Peyer's patch (tissue), 4 donors: ENCODE measurements at places on chromosomes 2 and 18. TPM values are rescaled to one million over a fixed set of nuclear protein-coding genes. Genes with fewer than 3 reads are reported as not detected.
A peak's percentile ranks its signal among the peaks of the same experiment; 100 is the strongest.

Gene CHRND
- total RNA-seq = not detected

Gene RAB11FIP5
- total RNA-seq = 9.1 TPM

Gene SERPINB7
- not detected for total RNA-seq

Gene POMC
- total RNA-seq = not detected

Gene SETBP1
- total RNA-seq = 3.3 TPM

Gene FBLN7
- not detected for total RNA-seq

DNA sequence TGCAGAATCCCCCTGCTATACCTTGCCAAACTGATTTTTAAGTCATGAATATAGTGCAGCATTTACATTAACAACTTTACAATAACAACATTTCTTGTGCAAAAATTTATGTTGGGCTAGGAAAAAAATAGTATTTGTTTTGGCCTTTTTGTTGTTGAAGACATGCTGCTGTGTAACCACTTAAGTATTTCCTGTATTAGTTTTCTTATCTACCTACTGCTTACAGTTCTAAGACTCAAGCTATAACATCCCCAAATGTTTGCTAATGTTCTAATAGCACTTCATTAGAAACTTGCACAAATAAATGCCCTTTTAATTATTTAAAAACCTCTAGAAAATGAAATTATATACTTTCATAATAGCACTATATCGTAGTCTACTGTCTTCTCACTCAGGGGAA is 154.3 kb upstream of the DOCK10 start:
- no peak overlapping the region for H3K4me3 ChIP-seq
- no peak overlapping the region for H3K27ac ChIP-seq
- H3K4me1 ChIP-seq = no peaks in the 10 kb centered on the region

- no peak overlapping the region for H3K27ac ChIP-seq
- no peaks in the 10 kb centered on the region for H3K27me3 ChIP-seq
- H3K36me3 ChIP-seq = no peaks in the 10 kb centered on the region
- DNase-seq = no peak
- H3K4me1 ChIP-seq = no peaks in the 10 kb centered on the region
Measured at GRCh38 chr2:109136542-109136941, 7.5 kb downstream of the SH3RF3 start.

- no peaks in the 10 kb centered on the region for H3K27me3 ChIP-seq
- H3K36me3 ChIP-seq = no peaks in the 10 kb centered on the region
- H3K4me1 ChIP-seq = peaks cover 19% of the 10 kb centered on the region
- H3K27ac ChIP-seq = no peak overlapping the region
Measured at GRCh38 chr2:54591551-54591950, 131.9 kb upstream of the EML6 start.

DNA sequence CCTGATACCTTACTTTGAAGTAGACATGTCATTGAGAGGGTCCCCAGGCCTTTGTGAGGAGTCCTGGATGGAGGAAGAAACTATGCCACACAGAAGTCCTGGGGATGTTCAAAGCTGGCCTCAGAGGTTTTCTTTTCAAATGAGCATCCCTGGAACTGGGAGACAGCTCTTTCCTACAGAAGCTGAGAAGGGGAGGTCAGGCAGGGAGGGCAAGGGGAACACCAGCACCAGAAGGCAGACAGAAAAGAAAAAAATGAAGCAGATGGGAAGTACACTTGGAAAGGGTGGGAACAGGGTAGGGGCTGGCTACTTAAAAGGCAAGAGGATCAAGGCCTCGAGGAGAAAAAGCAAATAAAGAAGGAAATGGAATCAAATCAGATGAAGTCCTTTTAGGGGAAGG is 120.0 kb downstream of the FMNL2 start:
- H3K4me3 ChIP-seq = no peak overlapping the region
- DNase-seq = no peak
- no peak overlapping the region for H3K27ac ChIP-seq
- H3K27me3 ChIP-seq = no peaks in the 10 kb centered on the region

DNA sequence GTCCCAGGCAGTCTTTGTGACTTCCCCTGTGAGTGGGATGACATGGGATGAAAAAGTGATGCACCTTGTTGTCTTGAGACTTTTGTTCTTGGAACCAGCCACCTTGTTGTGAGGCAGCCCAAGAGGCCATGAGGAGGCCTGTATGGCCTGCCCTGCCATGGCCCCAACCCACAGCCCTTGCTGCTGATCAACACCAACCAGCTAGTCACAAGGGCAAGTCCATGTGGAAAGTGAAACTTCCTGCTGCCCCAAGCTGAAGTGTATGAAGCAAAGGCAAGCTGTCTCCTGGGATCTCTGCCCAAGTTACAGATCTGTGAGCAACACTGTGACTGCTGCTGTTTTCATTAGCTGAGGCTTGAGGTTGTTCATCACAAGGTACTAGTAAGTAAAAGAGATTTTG is 21.6 kb downstream of the TMEM18 start:
- H3K4me3 ChIP-seq = no peak overlapping the region
- no peak overlapping the region for H3K27ac ChIP-seq
- no peaks in the 10 kb centered on the region for H3K27me3 ChIP-seq

GRCh38 chr2:139411236-139411635 is 631.0 kb upstream of the NXPH2 start:
- H3K27ac ChIP-seq = no peak overlapping the region
- DNase-seq = no peak
- H3K36me3 ChIP-seq = no peaks in the 10 kb centered on the region
- H3K4me1 ChIP-seq = no peaks in the 10 kb centered on the region
- no peaks in the 10 kb centered on the region for H3K27me3 ChIP-seq
- no peak overlapping the region for H3K4me3 ChIP-seq

GRCh38 chr2:89763254-89763580 is 1071.7 kb downstream of the RPIA start:
- no peak for DNase-seq
- no peak overlapping the region for H3K27ac ChIP-seq
- H3K4me1 ChIP-seq = no peaks in the 10 kb centered on the region
- H3K36me3 ChIP-seq = no peaks in the 10 kb centered on the region
- no peak overlapping the region for H3K4me3 ChIP-seq

GRCh38 chr18:13137670-13138419 is 80.7 kb upstream of the LDLRAD4 start:
- no peaks in the 10 kb centered on the region for H3K36me3 ChIP-seq
- no peaks in the 10 kb centered on the region for H3K4me1 ChIP-seq
- H3K27ac ChIP-seq = peak overlapping the region; percentile 74

GRCh38 chr2:229414631-229415030 is 143.5 kb upstream of the PID1 start:
- no peaks in the 10 kb centered on the region for H3K27me3 ChIP-seq
- H3K27ac ChIP-seq = no peak overlapping the region

DNA sequence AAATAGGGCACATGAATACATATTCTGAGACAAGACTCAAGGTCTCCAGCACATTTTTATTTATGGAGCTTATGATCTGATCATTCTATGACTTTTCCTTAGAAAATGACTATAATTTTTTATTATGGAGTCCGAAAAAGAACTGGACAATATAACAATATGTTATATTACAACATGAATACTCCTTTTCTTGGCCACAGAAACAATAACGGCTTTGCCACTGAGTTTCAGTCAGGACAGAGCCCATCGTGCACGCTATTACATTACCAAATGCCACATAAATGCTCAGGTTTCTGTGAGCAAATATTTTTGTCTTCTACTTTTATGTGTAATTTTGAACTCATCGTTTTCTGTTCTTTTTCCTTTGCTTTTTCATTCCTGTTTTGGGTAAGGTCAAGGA is 509.2 kb upstream of the ZEB2 start:
- no peaks in the 10 kb centered on the region for H3K36me3 ChIP-seq
- no peak for DNase-seq
- no peak overlapping the region for H3K4me3 ChIP-seq
- H3K27ac ChIP-seq = no peak overlapping the region
